ENCODE measurements at places on chromosomes 5 and 9.

GRCh38 chr5:17192191-17192590 lies 25.2 kb upstream of the BASP1 start:
- no peak for DNase-seq

GRCh38 chr5:72465601-72466563 lies 41.3 kb downstream of the ZNF366 start:
- DNase-seq = no peak

DNA sequence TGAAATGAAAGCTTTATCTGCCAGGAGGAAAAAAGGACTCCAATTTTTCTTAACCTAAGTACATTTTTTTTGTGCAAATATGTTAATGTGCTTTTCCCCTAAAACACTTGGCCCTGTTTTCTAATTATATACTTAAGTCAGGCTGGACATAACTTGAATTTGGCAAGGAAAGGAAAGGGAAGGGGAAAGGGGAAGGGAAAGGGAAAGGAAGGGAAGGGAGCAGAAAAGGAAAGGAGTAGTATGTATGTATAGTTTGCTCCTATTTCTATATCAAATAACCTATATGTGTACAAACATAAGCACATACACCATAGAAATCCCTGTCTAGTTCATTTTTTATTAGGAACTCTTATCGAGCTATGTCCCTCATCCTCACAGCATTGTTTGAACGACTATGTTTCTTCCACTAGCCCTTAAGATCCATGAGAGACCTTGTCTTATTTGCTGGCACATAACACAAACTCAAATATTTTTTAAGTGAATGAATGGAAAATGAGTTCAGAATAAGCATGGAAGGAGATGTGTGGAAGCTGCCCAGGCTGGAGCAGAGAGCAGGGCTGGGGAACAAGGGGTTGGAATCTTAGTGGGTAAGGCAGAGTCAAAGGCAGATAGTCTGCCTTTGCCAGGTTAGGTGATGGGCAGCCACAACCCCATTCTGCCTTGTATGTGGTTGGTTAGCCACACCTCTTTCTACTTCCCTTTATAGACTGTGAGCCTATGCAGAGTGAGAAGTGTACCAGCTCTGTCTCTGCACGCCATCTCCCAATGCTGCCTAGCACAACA lies 70.0 kb downstream of the KLHL3 start:
- no peak for DNase-seq

DNA sequence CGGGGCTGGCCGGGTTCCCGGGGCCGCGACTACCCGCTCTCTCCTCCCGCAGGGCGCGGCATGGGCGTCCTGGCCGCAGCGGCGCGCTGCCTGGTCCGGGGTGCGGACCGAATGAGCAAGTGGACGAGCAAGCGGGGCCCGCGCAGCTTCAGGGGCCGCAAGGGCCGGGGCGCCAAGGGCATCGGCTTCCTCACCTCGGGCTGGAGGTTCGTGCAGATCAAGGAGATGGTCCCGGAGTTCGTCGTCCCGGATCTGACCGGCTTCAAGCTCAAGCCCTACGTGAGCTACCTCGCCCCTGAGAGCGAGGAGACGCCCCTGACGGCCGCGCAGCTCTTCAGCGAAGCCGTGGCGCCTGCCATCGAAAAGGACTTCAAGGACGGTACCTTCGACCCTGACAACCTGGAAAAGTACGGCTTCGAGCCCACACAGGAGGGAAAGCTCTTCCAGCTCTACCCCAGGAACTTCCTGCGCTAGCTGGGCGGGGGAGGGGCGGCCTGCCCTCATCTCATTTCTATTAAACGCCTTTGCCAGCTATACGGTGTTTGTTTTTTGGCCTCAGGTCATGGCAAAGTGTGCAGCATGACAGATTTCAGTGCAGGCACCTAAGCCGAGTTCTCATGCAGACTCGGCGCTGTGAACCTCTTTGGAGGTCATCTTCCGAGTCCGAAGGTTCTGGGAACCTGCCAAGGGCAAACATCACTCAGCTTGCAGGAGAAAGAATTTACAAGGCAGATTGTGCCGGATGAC lies 516 bp downstream of the MRPL41 start:
- peak; percentile 47 for DNase-seq

DNA sequence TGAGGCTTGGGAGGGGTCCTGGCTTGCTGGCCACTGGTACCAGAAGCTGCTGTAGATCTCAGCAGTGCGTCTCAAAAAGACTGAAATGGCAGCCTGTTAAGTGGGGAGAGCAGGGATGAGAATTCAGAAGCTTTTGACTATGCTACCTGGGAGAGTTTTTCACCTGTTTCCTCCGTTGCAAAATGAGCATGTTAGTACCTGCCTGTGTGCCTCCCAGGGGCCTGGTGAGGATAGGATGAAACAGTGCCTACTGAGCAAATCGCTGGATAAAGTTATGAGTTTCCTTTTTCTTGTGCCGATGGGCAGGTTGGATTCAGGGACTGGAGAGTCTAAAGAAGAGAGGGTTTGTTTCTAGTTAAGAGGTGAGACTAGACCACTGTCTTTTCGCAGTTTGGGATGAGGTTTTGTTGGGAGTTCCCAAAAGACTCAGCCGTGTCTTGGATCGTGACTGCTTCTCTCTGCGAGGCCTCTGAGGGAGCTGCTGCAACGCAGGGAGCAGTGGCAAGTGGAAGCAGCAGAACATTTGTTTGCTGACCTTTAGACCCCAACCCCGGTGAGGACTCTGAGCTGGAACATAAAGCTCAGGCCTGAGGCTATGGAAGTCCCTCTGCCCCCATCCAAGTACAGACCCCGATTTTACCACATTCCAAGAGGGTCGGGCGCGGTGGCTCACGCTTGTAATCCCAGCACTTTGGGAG lies 1.4 kb downstream of the RALGPS1 start:
- DNase-seq = no peak

GRCh38 chr5:133794771-133795415 lies 173.5 kb downstream of the C5orf15 start:
- DNase-seq = no peak

GRCh38 chr5:36202521-36202961 lies 39.2 kb downstream of the NADK2 start:
- DNase-seq = no peak

DNA sequence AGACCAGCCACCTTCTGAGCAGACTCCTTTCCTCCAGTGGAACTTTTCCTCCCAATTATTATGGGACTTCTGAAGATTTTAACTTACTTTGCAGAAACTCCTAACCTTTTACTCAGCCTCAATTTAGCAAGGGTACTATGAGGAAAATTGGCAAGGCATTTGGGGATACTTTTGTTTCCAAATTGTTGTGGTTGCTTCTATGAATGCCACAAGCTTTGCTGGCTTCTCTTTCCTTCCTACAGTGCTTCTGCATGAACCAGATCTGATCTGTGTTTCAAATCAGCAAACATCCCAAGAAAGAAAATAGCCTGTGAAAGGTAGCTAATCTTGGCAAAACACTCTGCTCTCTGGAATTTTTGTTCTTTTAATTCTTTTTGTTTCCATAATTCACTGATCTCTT lies 57.3 kb upstream of the TAF11L2 start:
- DNase-seq = no peak
